ENCODE measurements at places on chromosomes 6 and 20.

GRCh38 chr6:138004430-138005287 lies 102.6 kb downstream of the PERP start:
- DNase-seq, result peak; percentile 36

- no peak for DNase-seq
Observed at GRCh38 chr20:57813509-57814269, 103.9 kb upstream of the PMEPA1 start.

- no peak for DNase-seq
Observed at GRCh38 chr20:18638768-18639167, 50.9 kb downstream of the DTD1 start.

DNA sequence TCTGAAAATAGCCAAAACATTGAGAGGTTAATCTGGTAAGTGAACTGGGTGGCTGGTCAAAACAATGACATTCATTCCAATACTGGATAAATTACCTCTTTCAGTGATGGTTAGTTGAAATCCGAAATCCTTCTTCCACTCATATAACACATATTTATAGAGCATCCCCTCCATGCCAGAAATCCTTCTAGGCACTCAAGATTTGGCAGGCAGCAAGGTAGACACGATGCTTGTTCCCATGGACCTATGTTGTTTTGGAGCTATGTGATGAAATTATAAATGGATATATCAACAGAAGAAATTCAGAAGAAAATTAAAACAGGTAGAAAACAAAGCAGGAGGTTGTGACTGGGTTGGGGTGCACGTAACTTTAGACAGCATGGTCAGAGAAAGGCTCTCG lies 26.3 kb upstream of the SNRPB2 start:
- DNase-seq, result no peak

DNA sequence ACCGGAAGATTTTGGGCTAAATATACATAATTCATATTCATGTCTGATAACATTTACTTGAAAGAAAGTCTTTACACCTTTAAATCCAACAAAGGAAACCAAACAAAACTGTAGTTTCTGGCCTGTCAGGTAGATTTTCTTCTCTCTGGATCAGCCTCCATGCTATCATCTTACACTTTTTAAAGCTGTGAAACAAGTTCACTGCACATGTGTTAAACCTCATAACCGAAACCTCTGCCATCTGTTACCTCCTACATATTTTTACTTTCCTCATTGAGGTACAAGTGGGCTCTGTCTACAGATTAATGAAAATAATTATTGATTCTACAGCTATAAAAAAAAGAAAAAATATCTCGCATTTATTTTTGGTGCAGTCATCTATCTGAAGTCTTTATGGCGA lies 149.9 kb downstream of the RALGAPA2 start:
- DNase-seq, result no peak

GRCh38 chr6:83310046-83310445 lies 116.9 kb downstream of the RWDD2A start:
- DNase-seq, result no peak

- DNase-seq, result no peak
Observed at GRCh38 chr6:134515986-134516385, 198.1 kb upstream of the SGK1 start.

GRCh38 chr6:163883984-163884383 lies 469.5 kb downstream of the QKI start:
- DNase-seq, result no peak

- DNase-seq, result no peak
Observed at GRCh38 chr6:152049502-152049901, 242.0 kb downstream of the ESR1 start.

DNA sequence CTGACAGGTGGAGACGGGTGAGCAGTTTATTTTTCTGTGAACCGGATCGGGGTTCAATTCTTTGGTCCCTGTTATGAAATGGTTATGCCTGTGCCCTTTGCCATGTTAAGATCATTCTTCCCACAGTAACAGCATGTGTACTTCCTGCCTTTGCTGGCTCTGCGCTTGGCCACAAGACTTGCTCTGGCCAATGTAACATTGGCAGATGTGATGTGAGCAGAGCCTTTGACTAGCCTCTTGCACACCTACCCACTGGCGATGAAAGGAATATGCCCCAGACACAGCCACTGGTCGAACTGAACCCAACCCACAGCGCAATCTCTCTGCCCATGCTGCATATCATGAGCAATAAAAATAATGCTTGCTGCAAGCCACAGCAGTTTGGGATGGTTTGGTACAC lies 31.9 kb downstream of the JAG1 start:
- no peak for DNase-seq

DNA sequence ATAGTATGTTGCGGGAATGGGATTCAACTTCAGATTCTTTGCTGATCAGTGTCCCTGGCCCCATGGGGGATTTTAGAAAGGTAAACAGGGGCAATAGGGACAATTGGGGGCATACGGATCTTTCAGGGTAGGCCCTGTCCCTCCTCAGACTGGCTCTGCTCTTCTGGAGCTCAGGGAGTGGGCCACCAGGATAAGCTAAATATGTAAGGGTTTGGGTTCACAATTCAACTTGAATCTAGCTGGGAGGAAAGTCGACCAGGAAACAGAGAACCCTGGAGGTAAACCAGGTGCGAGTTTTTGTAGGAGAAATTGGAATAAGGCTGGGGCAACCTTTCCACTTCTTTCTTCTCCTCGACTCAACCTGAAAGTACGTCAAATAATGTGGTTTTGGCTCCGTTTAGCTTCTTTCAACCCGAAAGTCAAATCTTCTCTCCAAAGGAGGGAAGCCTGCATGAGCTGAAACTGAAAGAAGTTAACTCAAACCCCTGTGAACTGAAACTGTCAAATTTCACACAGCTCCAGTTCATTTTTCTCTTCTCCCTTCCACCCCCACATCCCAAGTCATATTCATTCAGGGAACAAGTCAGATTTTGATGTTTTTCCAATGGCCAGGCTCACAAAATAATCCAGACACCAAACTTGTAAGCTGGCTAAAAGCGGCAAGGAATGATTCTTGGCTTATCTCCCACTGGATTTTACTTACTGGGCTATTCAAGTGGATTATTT lies 278.2 kb downstream of the CLIC5 start:
- peak; percentile 89 for DNase-seq

GRCh38 chr20:3378138-3378537 lies 29.3 kb downstream of the DNAAF9 start:
- no peak for DNase-seq

DNA sequence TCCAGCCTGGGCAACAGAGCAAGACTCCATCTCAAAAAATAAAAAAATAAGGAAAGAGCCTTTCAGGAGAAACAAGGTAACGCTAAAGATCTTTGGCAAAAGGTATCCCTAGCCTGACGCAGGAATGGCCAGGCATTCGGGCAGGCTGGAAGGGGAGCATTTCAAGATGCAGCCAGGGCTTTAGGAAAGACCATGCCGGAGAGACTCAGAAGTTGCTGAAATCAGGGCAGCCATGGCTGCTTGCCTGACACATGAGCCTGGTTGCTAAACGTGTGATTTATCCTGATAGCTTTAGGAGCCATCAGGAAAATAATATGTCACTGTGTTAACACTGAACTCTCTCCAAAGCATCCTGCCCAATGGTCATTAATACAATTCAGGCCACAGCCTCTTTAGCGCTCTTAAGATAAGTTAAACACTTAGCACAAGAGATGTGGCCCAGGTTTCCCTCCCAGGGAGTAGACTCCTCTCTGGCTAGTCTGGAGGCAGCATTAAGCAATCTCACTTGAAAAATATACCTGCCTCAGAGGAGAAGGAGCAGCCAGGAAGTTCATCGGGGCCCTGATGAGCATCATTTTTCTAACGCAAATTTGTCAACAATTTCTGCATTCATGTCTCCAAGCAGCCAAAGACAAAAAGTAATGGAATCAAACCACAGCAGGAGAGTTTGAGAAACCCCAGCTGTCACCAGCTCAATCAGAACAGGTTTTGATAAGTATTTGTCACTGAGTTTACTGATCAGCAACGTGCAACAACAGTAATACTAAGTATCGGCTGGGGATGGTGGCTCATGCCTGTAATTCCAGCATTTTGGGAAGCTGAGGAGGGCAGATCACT lies 200.0 kb downstream of the ZMYND8 start:
- DNase-seq, result no peak

- DNase-seq, result no peak
Observed at GRCh38 chr6:27577922-27578321, 105.0 kb upstream of the ZNF184 start.

GRCh38 chr6:13512900-13513299 lies 25.5 kb upstream of the GFOD1 start:
- no peak for DNase-seq

GRCh38 chr6:157825243-157825904 lies 2.3 kb downstream of the SNX9 start:
- no peak for DNase-seq

- DNase-seq, result peak; percentile 52
Observed at GRCh38 chr20:35269055-35269781, 8.7 kb downstream of the MMP24OS start.

DNA sequence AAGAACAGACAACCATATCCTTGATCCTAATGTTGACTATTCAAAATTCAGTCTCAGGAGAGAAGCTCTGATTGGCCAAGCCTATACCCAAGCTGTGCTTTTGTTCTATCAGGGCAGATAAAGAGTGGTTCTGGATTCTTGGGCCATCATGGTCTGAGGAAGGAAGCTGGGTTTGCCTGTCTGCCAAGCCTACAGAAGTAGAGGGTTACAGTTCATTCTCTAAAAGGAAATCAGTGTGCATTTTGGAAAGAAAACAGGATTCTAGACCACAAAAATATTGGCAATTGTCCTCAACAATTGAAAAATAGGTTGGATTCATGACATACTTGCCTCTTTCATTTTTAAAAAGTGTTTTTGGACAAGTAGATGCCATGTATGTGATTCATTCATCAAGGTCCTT lies 145.4 kb upstream of the BMP2 start:
- no peak for DNase-seq

- no peak for DNase-seq
Observed at GRCh38 chr6:68108233-68108835, 526.7 kb upstream of the ADGRB3 start.

- DNase-seq, result peak; percentile 43
Observed at GRCh38 chr6:88864359-88865054, 98.9 kb downstream of the RNGTT start.

DNA sequence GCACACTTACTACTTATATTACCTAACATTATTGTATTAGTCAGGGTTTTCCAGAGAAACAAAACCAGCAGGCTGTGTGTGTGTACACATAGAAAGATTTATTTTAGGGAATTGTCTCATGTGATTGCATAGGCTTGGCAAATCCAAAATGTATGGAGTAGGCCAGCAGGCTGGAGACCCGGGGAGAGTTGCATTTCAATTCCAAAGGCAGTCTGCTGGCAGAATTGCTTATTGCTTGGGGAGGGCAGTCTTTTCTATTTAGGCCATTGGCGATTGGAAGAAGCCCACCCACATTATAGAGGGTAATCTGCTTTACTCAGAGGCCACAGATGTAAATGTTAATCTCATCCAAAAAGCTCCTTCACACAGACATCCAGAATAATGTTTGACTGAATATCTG lies 157.0 kb downstream of the ADGRG6 start:
- no peak for DNase-seq

DNA sequence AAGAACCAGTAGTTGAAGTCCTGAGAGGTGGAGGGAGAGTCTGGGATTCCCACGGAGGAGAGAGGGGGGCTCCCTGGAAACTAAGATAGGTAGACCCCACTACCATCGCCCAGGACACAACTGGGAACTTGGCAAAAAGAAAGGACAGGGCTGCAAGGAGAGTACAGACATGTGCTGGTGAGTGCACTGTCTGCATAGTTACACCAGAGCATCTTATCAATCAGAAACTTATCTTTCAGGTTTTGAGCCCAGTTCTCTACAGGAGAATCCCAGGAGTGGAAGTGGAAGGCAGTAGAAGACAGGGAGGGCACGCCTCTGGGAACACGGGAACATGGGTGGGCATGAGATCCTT lies 12.2 kb downstream of the NFKBIL1 start:
- no peak for DNase-seq

GRCh38 chr20:37804584-37805566 lies 98.1 kb upstream of the VSTM2L start:
- DNase-seq, result peak; percentile 25

DNA sequence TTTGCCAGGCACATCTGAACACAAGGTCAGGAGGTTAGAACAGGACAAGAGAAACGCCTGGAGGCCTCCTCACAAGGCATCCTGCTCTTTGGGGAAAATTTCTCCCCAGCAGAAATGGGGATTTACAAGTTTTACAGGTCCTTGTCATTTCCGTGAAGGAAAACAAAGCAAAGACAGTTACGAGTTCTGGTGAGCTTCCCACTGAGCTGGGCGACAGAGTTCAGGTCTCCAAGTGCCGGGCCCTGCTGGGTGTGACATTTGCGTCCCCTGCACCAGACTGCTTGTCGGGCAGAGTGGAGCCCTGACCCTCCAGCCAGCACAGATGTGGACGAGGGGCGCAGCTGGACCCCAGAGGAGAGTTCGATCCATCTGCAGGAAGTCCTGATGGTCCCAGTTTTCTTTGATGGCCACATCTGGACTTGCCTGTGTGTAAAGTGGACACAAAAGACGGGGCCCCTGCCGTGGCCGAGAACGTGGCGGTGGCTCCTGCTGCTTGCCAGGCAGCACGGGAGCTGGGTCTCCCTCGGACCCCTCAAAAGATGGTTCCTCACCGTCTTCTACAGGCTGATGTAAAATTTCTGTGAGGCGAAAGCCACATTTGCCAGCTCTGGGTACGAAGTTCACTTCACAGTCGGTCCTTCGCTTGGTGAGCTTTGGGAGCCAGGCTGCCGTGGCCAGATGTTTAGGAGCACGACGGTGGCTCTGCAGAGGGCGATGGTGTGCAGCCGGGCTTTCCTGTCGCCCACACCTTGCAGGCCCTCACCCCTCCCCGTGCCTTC lies 5.2 kb upstream of the ADRM1 start:
- DNase-seq, result no peak

DNA sequence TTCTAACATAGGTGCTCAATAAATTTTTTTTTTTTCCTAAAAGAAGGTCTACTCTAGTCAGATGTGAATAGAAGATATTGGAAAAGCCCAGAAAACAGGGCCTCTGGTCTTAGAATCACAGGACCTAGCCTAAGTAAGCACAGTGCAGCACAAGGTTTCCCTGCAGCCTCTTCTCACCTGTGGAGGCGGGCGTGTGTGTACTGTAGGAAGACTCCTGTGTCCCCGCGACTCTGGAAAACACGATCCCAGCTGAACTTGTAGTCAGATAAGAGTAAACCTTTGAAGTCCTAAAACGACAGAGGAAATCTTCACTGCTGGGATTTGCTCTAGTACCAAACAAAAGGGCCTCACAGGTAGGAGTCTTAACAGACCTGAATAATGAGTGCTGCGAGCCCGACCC lies 45.7 kb downstream of the SLC35A1 start:
- DNase-seq, result no peak

- DNase-seq, result no peak
Observed at GRCh38 chr6:53673162-53673727, 7.7 kb upstream of the KLHL31 start.

GRCh38 chr20:47126709-47127108 lies 229.8 kb downstream of the ZMYND8 start:
- no peak for DNase-seq

DNA sequence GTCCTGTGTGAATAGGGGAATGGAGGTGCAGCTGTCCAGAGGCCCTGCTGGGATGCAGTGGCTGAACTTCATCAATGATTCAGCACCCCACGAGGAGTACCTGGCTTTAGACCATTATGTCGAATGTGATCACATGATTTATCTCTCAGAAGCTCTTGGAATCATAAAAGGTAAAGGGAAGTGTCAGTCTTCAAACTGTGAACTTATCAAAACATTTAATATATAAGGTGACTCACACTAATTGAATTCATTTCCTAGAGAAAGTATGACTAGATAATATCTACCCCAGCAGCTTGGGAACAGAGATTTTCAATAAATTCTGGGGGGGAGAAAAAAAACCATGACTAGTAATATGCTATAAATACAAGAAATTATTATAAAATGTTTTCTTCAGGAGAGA lies 29.5 kb downstream of the ALDH8A1 start:
- no peak for DNase-seq

Measured in activated CD4-positive, alpha-beta T cell treated with anti-CD3 and anti-CD28 coated beads, Interleukin-2, Interleukin-4, amounts not matched to agents 100 ng/mL and 50 ng/mL, durations not matched to agents 16 hours and 8 hours (primary cell).